Dermis microvascular lymphatic vessel endothelial cell (primary cell): ENCODE measurements at places on chromosomes 12 and 14. TPM values are rescaled to one million over a fixed set of nuclear protein-coding genes. Genes with fewer than 3 reads are reported as not detected.

The RPS6KA5 gene
- total RNA-seq: 1.2 and 2.8 TPM in 2 replicates

GRCh38 chr12:75894965-75895754 is 136.4 kb downstream of the PHLDA1 start:
- DNase-seq: no peak

DNA sequence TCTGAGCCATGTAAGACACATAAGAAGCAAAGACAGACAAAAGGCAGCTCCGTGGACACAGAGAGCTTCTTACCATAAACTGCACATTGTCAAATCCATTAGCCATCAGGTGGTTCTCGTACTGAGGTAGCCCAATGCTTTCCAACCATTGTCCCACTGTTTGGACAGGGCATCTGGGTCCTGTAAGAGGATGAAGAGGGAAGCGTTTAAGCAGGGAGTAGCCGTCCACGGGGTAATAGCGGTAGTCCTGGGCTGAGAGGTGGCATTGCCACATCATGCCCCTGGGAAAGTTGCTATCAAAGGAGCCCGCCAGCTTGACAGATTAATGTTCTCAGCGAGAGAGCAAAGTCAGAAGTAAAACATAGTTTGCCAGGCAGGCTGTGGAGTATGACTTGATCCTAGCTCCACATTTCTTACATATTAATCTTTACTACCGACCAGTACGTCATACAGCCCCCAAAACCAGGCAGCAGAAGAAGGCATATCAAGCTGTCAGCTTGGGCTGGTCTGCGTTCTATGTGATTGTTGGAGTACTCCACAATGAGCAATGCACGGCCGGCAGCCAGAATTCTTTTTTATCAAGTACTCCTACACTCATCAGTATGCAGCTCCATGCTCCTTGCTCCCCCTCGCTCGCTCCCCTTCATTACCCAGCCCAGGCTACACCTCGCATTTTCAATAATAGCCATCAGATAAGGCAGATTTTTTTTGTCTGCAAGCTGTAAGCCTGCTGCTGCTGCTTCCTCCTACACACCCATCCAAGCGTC is 493.2 kb upstream of the GARIN6 start:
- DNase-seq: no peak

GRCh38 chr14:32629236-32629635 is 300.1 kb downstream of the AKAP6 start:
- peak; percentile 32 for DNase-seq

- peak; percentile 71 for DNase-seq
These were observed 37.3 kb downstream of the ACTN1 start for GRCh38 chr14:68941820-68942219.

DNA sequence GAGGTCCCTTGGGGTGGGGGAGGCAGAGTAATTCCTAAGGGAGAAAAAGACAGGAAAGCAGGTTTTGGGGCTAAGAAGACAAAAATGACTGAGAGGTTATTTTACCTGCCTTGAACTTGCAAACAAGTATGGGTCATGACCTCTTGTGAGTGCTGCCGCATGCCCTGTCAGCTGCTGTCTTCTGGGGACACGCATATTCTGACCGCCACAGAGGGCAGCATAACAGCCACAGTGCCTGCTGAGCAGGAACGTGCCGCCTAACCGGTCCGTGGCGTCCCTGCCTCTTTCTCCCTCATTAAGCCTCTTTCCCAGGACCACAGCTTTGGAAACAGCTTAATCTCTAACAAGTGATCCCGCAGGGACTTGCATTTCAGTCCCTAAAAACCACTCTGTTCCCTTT is 51.3 kb upstream of the KCNA1 start:
- no peak for DNase-seq

GRCh38 chr12:51621156-51621922 is 30.3 kb downstream of the SCN8A start:
- peak; percentile 51 for DNase-seq

The RASAL1 gene
- not detected in 2 replicates for total RNA-seq

GRCh38 chr14:72742118-72742837 is 151.6 kb downstream of the DPF3 start:
- peak; percentile 44 for DNase-seq

DNA sequence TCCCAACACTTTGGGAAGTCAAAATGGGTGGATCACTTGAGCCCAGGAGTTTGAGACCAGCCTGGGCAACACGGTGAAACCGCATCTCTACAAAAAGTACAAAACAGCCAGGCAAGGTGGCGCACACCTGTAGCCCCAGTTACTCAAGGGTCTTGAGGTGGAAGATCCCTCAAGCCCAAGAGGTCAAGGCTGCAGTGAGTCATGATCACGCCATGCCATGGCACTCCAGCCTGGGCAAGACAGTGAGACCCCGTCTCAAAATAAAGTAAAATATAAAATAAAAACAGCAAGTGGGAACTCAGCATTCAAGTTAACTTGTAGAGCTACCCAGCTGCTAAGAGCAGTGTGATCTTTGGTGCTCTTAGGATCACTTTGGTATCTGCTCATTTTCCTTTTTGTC is 12.7 kb downstream of the RFC5 start:
- DNase-seq: no peak

The SSTR1 gene
- total RNA-seq: under 0.01 TPM in 1 of 2 replicates, not detected in the other

DNA sequence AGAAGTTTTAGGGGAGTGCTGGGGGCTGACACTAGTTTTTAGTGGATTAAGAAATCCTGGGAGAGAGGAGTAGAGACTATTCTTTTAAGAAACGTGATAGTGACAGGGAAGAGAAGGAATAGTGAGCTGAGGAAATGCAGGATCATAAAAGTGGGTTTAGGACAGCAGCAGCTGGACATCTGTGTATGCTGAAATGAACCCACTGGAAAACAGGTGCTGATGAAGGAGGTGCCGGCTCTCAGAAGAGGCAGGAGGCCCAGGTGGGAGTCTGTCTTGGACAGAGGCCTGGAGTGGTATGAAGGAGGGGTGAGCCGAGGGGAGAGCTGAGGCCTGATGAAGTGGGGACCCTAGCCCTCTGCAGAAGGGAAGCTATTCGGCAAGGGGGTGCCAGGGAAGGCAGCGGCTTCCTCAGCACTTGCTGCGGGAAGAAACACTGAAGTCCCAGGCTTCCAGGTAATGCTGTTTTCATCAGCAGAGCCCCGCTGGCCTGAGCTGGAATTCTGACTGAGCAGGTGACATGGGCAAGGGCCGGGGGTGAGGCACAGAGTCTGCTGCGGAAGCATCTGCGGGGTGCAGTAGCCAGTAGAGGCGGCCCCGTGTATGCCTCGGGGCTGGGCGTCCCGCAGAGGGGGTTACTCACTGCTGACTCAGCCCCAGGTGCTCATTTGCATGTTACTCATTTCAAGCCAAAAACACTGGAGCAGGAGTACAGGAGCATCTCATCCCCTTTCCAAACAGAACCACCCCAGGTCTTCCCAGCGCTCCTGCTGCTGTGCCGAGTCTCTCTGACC is 89.7 kb downstream of the TMCC3 start:
- DNase-seq: peak; percentile 73

- peak; percentile 39 for DNase-seq
These were observed 37.9 kb upstream of the BTG1 start for GRCh38 chr12:92183575-92183974.

The RNASE1 gene
- total RNA-seq: 7.1 and 8.0 TPM in 2 replicates

The WNT1 gene
- not detected in 2 replicates for total RNA-seq

The CISTR gene
- not detected in 2 replicates for total RNA-seq

The REM2 gene
- under 0.01 TPM in 1 of 2 replicates, not detected in the other for total RNA-seq

GRCh38 chr12:40668099-40668529 is 24.1 kb upstream of the CNTN1 start:
- DNase-seq: no peak

- DNase-seq: no peak
These were observed 115.7 kb downstream of the NCOR2 start for GRCh38 chr12:124451637-124452243.

GRCh38 chr12:50353869-50354593 is 42.4 kb downstream of the FAM186A start:
- no peak for DNase-seq

DNA sequence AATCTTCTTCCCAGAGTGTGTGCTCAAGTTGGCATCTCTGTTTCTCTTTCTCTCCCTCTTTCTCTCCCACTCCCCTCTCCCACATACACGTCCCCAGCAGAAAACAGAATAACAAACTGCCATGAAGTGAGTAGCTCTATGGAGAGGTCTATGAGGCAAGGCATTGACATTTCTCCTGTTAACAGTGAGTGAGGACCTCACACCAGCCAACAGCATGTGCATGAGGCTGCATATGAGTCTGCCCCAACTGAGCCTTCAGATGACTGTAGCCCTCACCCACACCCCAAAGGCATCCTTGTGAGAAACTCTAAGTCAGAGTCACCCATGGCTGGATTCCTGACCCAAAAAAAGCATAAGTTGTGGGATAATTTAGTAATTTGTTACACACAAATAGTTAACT is 50.4 kb downstream of the MAGOHB start:
- no peak for DNase-seq

DNA sequence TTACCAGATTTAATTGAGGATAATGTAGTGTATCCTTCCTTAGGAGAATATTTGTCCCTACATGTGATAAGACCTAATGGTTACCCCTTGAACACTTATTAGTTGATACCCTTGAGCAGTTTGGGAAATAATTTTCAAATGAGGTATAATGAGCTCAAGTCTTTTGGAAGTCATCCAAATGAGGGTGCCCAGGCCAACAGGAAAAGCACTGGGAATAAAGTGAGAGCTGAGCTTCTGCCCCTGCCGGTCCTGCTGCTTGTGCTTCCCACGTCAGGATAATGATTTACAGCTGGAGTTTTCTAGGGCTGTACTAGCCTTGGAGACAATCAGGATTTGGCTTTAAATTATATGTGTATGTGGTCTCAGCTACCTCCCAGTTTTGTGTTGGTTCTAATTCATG is 178.8 kb upstream of the FRMD6 start:
- DNase-seq: no peak

The DAO gene
- not detected in 2 replicates for total RNA-seq

- DNase-seq: no peak
These were observed 34.2 kb downstream of the DAO start for GRCh38 chr12:108914121-108914531.

GRCh38 chr12:129366656-129367055 is 513.4 kb downstream of the GLT1D1 start:
- no peak for DNase-seq

DNA sequence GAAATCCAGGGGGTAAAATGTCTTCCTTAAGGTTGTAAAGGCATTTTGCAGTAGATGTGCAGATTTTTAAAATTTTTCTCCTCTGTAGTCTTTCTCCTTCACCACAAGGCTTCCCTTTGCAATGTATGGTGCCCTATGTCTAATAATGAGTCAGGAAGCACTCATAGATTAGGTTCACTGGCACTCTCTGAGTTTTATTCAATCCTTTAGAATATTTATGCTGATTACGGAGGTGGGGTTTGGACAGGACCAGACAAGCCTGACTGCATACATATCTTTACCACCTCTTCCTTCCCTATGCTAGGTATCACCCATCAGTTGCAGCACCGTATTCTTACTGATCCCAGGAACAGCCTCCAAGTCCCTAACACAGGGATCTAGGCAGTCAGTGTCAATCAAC is 99.5 kb downstream of the NEDD1 start:
- DNase-seq: no peak

The EIF2S3B gene
- total RNA-seq: 0.89 and 1.0 TPM in 2 replicates

DNA sequence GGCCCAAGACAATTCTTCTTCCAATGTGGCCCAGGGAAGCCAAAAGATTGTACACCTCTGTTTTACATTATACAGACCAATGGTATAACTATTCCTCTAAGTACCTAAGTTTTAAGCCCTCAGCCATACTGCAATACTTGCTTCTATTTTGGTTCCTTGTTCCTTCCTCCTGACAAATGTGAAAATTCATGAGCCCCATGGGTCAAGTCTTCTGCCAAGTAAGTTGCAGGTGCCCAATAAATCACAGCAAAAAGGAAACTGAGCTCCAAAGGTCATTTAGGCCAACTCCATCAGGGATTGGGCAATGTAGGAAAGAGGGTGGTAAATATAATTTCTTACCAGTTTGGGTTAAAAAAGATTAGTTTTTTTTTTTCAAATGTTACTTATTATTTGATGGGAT is 57.7 kb upstream of the NPFF start:
- DNase-seq: no peak

The GAS2L3 gene
- total RNA-seq: 12.4 and 21.3 TPM in 2 replicates

- no peak for DNase-seq
These were observed 1.6 kb downstream of the AMN1 start for GRCh38 chr12:31727192-31727591.

DNA sequence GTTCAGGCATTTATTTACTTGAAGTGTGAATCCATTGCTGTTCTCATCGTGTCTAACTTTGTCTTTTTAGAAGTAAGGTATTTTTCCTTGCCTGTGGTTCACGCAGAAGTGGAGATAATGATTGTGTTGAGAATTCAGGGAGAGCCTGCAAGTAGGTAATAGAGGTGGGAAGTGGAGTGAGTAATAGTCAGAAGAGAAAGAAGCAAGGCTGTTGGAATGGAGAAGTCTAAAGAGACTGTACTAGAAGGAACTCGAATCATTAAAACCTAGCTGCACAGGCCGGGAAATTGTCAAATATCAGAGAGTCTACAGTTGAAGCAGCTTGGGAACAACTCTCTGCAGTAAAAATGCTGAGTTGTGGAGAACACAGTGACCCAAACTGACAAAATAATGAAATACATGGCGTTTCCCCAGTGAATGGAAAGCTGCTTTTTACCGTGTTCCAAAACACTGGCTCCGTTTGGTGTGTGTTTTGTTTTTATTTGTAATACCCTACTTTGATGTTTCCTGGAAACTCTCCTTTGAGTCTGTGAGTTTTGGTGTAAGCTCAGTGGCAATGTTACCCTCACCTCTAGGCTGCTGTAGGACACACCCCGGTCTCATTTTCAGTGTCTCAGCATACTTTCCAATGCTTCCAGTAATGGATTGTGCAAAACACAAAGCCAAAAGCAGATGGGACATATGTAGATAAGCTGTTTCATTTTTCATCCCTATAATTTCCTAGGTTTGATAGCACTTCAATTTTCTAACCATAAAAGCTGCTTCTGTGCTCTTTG is 146.6 kb downstream of the CRADD start:
- DNase-seq: no peak

DNA sequence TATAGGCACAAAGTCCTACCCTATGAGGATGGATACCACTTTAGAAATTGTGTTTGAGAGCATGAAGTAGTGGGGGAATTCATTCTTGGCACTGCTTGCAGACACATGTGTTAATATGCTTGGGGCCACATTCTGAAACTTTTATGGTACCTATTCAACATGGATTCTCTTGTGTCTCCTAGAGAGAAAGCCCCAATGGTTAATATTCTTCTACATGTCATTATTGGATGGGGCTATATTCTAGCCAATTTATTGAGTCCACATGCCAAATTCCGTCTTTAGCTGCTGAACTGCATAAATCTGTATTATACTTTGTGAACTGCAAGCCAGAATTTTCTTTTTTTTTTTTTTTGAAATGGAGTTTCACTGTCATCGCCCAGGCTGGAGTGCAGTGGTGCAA is 140.0 kb downstream of the KICS2 start:
- DNase-seq: no peak

- DNase-seq: no peak
These were observed 282.9 kb downstream of the DUSP6 start for GRCh38 chr12:89069431-89069830.

The KRT8 gene
- 8.7 and 10.4 TPM in 2 replicates for total RNA-seq

GRCh38 chr12:88958946-88959345 is 378.7 kb upstream of the KITLG start:
- no peak for DNase-seq

DNA sequence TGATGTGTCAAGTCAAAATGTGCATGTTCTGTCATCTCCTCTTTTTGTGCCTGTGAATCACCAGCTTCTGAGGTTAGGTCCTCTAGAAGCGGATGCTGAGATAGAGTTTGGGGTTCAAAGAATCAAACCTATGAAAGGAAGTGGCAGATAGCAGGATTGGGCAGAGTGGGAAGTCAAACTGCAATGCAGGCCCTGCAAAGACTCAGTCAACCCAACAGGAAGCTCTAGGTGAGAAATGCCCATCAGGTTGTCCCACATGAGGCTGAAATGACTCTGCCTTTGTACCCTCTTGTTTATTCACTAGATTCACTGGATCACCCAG is 4.5 kb upstream of the MIA2 start:
- DNase-seq: no peak
